ENCODE measurements at places on chromosomes 13 and 19.

- DNase-seq = no peak
Observed at GRCh38 chr13:46542833-46543232, 10.1 kb upstream of the LRCH1 start.

DNA sequence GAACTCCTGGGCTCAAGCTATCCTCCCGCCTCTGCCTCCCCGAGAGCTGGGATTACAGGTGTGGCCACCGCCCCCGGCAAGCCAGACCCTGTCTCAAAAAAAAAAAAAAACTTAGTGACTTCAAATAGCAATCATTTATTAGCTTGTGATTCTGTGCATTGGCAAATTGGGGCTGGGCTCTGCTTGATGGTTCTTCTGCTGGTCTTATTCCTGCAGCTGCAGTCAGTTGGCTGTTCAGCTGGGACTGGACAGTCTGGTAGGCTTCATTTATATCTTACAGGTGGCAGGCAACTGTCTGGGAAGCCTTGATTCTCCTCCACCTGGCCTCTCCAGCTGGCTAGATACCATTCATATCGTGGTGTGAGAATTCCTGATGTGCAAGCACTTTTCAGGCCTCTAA, 7.4 kb downstream of the DHDH start:
- no peak for DNase-seq

GRCh38 chr19:39157275-39157996, 31.9 kb downstream of the PAK4 start:
- no peak for DNase-seq

DNA sequence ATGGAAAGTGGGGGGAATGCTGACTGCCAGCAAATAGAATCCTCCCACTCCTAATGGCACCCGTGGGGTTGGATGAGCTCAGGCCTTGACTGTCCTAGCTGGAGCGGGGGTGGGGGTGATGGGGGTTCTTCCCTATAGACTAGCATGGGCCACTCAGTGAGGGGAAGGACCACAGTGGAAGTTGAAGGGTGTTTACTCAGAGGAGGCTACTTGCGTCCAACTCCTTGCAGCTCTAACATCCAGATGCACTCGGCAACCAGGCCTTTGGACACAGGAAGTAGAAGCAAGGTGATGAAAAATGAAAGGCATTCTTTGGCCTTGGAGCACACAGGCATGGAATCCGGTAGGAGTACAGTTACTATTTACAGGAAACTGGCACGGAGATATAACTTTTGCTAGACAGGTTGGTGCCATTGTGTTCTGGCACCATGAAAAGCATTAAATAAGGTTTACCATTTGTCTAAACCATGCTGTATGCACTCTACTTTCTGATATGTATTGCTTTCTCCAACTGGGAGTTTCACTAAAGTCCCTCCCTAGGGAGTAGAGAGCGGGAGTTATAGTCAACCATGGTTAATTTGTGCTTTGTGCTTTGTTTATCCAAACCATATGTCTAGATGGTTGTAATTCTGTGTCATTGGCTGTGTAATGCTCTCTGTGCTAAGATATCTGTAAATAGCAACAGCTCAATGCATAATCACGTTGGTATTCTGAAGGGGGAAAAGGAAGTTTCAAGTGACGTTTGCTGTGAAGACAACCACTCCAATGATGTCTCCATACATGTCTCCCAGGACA, 125.3 kb downstream of the TSHZ3 start:
- DNase-seq = no peak

DNA sequence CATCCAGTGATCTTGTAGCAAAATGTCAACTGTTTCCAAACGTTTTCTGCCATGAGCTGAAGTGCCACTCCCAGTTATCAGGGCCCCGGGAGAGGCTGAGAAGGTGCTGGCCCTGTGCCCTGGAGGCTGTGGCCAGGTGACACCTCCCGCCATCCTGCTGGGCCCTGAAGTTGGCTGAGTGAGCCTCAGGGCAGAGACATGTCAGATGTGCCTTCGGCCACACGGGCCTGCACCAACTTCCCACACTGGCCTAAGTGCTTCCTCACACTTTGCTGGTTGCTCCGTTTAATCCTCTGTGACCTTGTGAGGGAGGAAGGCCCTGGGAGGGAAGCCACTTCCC, 4.8 kb downstream of the ADPRHL1 start:
- no peak for DNase-seq

DNA sequence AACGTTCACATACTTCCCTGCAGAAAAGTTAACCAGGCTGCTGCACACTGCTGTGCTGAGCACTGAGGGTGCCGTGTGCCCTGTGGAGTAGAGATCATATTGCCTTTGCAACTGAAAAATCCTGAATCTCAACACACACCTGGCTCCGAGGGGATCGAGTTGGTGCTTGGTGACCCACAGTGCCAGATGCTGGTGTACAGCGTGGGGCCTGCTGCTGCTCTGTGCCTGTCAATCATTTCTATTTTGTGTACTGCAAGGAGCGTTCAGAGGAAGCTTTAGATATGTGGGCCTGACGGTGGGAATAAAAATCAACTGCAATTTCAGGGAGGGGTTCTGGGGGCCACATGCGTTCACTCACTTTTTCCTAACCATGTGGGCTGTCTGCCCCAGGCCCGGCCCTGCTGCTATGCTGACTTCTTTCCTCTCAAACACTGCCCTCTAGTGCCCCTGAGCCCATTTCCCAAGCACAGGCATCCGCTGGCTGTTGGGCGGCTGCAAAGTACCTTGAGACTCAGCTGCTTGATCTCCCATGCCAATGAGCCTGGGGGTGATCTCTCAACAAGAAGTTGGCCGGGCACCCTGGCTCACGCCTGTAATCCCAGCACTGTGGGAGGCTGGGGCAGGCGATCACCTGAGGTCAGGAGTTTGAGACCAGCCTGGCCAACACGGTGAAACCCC, 9.7 kb upstream of the LENG8 start:
- peak; percentile 46 for DNase-seq

DNA sequence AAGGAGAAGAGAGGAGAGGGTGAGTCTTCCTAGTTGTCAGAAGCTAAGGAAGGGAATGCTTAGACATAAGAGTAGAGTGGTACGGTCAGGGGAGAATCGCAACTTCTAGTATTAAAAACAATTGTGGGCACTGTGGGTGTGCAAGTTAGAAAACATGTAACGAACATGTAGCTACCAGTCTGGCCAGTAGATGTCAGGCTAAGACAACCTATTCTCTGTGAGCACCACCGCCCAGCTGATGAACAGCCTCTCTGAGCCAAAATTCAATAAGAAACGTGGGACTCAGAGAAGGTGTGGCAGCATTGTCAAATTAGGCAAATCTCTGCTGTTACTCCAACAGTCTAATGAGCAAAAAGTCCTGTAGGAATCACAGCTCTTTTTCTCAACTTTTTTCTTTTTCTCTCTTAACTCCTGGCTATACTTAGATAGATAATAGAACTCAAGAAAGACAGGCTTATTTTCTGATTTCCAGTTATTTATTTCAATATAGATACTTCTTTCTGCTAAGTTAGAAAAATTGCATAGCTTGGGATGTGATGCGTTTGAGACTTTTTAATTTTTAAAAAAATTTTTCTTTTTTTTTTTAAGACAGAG, 186.2 kb downstream of the USP12 start:
- peak; percentile 69 for DNase-seq

DNA sequence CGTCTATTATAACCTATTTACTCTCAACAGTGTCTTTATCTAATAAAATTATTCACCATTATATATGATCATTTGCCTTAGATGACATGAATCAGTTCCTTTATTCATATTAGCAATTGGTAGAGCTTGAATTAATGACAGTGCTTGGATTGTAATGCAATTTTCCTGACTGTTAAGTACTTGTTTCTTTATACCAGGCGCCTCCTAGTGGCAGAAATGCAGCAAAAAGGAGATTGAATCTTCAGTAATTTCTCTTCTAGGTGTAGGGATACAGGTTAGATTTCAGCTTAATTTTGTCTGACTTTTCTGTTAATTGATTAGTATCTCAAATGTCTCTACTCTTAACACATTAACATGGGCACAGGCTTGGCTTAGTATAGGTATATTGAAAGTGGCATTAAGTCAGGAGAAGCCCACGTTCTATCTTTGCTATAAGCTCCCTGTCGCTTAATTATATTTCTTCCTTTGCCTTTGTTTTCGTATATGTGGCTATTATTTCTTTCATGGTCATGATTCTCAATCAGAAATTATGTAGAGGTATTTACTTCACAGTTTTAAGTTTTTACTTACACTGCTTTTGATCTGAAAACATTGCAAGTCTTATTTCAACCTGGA, 9.1 kb upstream of the LHFPL6 start:
- peak; percentile 61 for DNase-seq

- DNase-seq = no peak
Observed at GRCh38 chr19:9970481-9970880, 34.2 kb upstream of the OLFM2 start.

DNA sequence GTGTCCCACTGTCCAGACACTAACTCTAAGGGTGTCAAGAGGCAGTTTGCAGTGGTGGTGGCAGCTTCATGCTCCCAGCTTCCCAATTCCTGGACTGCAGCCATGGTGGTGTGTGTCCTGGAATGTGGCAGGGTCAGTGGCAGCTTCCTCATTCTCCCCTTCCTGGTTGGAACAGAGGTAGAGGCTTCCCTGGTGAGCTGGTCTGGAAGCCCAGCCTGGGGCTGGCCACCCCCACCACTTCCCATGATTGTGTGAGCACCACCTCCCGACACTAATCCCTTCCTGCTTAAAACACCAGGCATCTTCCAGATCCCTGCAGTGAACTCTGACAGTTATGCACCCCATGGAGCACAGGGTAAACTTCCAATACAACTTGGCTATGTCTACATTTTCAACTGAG, 134.9 kb downstream of the RAP2A start:
- DNase-seq = no peak
